ENCODE measurements at places on chromosomes 1 and 21.

- DNase-seq = no peak
Observed at GRCh38 chr1:1151306-1151705, 22.4 kb upstream of the TTLL10 start.

DNA sequence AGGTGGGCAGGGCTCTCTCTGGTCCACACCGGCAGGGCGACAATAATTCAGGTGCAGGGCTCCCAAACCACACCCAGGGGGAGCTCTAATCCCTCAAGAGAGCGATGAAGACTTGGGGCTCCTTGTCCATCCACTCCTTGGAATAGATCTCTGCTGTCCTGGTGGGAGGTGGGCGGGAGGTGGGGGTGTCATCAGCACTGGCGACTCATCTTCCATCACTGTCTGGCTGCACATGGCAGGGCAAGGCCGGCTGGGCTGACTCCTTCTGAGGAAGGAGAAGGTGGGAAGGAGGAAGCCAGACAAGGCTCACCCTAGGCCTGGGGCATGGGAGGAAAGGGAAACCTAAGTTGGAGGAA lies 29.3 kb downstream of the TNNT2 start:
- peak; percentile 45 for DNase-seq

DNA sequence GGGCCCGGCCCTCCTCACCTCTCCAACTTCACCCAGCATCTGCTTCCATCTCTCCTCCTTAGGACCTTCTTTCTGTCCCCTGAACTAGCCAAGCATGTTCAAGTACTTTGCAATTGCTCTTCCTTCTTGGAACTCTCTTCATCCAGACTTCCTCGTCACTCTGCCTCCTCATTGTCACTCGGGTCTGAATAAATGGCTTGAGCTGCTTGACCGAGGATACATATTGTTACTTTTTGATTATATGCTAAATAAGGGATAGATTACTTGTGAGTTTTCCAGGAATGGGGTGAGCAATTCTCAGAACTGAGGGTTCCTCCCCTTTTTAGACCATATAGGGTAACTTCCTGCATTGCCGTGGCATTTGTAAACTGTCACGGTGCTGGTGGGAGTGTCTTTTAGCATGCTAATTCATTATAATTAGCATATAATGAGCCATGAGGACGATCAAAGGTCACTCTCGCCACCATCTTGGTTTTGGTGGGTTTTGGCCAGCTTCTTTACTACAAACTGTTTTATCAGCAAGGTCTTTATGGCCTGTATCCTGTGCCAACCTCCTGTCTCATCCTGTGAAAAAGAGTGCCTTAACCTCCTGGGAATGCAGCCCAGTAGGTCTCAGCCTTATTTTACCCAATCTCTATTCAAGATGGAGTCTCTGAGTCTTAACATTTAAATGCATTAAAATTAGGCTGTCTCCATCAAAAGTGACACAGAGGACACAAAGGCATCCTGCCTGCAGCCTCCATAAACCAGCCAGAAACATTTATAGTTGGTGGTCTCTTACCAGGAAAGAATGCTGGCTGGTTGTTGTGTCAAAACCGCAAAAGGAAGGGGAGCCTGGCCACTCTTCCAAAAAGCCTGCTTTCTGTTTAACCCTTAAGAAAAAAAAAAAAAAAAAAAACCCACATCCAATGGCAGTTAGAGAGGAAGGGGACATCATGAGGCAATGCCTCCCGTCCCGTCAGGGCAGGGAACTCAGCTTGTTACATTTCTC lies 179.3 kb downstream of the KAZN start:
- no peak for DNase-seq

DNA sequence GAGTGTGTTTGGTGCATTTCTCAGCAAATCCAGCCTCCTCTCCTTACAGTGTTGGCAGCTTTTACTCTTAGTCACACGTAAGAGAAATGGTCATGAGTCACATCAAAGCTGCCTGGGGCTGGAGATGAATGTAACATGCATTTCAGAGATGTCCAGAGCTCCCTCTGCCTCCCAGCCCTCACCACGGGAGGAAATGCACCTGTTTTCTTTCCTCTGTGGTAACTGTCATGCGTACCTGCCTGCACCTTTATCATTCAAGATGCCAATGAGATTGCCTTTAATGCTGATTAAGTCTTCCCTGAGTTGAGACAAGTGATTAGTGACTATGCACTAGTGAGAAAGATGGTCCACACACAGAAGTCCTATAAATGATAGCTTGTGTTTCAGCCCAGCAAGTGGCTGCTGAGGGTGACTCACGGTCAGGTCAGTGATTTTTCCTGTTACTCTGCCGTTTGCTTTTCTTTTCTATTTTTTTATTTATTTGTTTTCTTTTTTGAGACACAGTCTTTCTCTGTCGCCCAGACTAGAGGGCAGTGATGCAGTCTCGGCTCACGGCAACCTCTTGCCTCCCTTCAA lies 277.3 kb upstream of the FMN2 start:
- DNase-seq = peak; percentile 77

- peak; percentile 58 for DNase-seq
Observed at GRCh38 chr1:68198752-68199151, 33.6 kb downstream of the WLS start.

- no peak for DNase-seq
Observed at GRCh38 chr1:244065063-244065793, 14.1 kb downstream of the ZBTB18 start.

- no peak for DNase-seq
Observed at GRCh38 chr1:200929530-200930278, 35.0 kb downstream of the INAVA start.

Data from mammary epithelial cell (primary cell).